ENCODE measurements at places on chromosomes 1 and 21.

DNA sequence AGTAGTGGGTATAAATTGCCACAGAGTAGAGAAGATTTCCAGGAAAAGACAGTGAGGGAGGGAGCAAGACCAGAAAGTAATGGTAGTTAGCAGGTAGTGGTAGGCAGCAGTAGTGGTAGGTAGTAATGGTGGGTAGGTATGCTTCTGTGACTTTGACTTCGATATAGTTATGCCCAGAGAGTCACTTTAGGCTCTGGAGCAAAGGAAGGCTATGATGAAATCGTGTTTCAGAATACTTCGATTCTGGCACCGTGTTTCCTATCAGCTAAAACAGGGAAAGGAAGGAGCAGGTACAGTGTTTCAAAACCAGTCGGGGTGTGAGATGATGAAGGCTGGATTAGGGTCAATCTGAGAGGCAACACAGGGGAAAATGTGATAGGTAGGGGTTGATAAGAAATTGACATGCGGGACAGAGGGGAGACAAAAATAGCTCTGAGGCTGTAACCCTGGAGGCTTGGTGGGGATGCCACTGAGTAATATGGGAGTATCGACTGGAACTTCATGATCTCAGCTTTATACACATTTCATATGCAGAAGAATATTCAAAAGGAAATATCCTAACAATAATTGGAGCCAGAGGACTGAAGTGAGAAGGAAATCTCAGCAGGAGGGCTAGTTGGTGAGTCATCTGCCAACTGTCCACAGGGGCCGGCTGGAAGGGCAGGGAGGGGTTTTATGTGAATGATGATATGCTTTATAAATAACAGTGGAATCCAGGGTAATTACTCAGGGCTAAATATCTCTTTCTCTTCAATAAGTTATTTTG is 25.2 kb upstream of the TRIM45 start:
- no peak for DNase-seq

- DNase-seq, result no peak
These were observed 70.1 kb downstream of the PGM1 start for GRCh38 chr1:63663301-63663700.

GRCh38 chr1:5856246-5856815 is 135.9 kb downstream of the NPHP4 start:
- DNase-seq, result no peak

GRCh38 chr1:116966791-116967190 is 34.8 kb upstream of the CD101 start:
- DNase-seq, result no peak

DNA sequence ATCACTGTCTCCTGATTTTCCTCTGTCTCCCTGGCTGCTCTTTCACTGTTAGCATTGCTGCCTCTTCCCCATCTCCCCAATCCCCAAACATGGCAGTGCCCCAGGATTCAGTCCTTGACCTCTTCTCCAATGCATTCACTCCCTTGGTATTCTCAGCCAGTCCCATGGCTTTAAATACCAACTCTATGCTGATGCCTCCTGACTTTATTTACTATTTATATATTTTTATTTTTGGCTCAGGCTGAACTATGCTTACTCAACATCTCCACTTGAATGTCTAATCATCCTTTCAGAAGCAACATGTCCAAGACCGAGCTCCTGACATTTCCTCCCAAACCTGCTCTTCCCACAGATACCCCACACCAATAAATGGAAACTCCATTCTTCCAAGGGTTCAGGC is 26.3 kb downstream of the NMNAT2 start:
- no peak for DNase-seq
